ENCODE measurements at places on chromosomes 5 and 9.

DNA sequence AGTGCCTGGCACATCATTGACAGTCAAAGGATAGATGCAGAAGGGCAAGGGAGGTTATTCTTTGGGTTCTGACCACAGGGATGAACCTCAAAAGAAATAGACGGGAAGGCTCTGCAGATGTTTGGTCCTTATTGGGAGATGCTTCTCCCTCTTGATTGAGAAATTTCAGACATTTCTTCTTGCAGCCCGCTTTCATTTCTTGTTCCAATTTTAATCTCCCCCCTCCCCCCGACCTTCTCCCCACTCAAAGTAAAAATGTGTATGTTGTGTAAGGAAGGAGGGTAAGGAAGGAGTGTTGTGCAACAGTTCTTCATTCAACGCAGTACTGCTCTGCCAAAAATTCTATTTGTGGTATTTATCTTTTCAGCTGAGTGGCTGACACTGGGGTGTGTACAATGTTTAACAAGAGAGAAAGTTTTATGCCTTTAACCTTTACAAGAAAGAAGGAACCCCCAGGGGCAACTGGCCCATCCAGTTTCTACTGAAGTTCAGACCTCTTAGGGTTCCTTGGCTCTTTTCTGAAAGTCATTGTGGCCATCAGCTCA is 46.3 kb upstream of the TNFSF15 start:
- DNase-seq: no peak

DNA sequence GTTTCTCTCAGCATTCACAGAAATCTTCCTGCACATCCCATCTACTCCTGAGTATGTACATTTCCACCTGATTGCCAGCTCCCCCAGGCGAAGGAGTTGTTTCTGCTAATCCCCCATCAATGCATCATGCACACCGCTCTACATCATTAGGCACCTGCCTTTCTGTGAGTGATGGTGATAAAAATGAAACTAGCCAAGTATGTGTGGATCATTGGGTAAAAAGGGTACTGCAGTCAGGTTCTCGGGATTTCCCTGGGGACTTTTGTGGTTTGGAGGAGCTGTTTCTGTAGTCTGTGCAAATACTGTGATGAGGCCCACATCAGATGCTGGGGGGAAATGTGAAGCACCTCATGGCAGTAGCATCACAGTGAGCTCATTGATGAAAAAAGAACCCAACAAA is 30.4 kb downstream of the CAMK4 start:
- peak; percentile 63 for DNase-seq

DNA sequence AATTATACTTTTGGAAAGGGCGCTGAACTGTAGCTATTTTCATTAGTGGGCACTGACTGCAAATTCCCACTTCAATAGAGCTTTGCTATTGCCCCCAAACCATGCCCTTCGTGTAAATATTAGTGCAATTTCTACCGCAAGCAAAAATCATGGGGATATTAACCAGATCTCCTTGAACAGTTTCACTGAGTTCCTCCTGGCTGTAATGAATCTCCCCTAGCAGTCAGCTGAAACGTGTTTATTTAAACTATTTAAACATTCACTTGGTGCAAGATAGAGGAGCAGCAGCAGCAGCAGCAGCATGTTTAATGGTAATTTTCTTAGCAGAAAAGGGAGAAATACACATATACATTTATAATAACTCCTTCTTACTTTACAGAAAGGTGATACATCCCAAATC is 54.4 kb downstream of the ARRDC3 start:
- DNase-seq: no peak

- DNase-seq: no peak
Observed at GRCh38 chr5:131846536-131846935, 49.7 kb upstream of the FNIP1 start.

DNA sequence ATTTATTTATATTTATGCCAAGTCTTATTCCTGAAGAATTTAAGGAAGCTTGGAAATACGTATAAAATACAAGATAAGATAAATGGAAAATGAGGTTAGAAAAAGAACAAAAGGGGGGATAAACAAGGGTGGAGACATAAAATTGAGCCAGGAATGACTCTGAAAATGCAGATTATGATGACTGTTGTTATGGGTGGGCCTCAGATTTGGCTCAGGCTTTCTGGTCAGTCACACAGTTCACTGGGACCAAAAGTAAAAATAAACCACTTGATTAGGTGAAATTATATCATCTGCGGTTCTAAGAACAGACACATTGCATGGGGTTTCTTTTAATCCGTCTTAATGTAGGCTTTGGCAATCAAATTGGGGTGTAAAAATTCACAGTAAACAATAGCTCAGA is 51.0 kb downstream of the OR1J1 start:
- no peak for DNase-seq

- DNase-seq: no peak
Observed at GRCh38 chr9:137149942-137150616, 11.1 kb downstream of the GRIN1 start.

DNA sequence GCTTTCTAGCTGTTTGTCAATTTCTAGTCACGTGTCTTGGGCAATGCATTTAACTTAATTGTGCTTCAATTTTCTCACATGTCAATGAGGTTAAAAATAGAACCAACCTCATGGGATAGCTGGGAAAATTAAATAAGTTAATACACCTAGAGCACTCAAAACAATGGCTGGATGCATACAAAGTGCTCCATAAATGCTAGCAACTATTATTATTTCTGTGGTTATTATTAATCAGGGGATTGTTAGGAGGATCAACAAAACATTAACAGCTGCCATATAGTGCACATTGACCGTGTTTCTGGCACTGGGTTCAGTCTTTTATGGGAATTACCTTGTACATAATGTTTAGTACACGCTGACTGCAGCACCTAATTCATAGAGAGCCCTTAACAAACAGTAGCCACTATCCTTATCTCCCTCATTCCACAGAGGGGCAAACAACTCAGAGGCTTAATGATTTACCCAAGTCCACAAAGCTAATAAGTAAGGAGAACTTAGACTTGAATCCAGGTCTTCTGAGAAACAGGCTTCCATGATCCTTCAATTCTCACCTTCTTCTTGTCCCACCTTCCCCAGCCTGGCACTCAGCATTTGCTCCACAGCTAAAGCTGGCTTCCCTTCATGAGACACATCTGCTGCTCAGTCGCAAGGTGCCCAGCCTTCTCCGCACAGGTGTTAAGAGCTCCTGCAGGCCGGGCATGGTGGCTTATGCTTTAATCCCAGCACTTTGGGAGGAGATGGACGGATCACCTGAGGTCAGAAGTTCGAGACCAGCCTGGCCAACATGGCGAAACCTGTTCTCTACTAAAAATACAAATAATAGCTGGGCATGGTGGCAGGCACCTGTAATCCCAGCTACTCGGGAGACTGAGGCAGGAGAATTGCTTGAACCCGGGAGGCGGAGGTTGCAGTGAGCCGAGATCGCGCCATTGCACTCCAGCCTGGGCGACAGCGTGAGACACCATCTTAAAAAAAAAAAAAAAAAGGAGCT is 137.4 kb upstream of the ABCA1 start:
- no peak for DNase-seq

DNA sequence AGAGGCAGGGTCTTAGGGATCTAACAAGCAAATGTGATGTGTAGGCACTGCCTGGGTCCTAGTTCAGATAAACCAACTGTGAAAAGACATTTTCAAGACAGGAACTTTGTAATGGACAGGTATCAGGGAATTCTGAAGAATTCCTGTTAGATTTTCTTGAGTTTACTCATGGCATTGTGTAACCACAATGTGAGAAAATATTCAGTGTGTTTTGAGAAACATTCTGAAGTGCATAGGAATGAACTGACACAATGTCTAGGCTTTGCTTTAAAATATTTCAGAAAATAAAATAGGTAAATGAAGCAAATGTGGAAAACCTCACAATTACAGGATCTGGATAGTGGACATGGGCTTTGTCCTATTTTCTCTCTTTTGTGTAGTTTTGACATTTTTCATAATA is 15.2 kb upstream of the AFAP1L1 start:
- no peak for DNase-seq

GRCh38 chr9:73573235-73573634 is 421.6 kb downstream of the ANXA1 start:
- no peak for DNase-seq

GRCh38 chr5:108193021-108193795 is 188.7 kb downstream of the FBXL17 start:
- DNase-seq: no peak

DNA sequence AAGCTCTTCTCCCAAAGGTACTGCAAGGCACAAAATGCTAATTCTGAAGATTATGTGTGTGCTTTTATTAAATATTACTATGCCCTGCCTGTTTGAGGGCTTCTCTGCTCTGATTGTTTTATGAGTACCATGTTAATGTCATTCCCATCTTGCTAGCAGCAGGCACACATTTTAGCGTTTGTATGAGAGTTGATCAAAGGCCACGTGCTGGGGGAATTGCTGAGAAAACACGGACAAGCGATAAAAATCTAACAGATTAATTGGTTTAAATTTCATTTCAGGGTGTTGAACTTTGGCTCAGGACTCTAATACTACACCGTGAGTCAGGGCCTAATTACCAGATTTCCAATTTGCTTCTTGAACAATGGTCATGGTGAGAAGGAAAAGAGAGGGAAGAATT is 298.4 kb downstream of the EBF1 start:
- no peak for DNase-seq

DNA sequence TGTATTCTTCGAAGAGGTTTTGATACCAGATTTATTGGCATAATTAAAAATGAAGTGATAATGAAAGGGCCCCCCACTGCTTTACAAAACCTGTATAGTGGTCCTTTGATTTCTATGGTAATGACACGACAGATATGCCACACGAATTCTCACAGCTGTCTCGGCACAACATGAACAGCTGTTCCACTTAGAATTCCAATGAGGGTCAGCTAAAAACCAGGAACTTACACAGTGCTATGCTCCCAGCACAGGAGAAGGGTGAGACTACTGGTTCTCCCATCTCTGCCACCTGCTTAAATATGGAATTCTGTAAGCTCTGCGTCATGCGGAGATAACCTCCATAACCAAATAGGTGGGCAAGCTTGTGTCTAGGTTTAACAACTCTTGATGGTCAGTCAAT is 183.0 kb upstream of the EFNA5 start:
- no peak for DNase-seq

DNA sequence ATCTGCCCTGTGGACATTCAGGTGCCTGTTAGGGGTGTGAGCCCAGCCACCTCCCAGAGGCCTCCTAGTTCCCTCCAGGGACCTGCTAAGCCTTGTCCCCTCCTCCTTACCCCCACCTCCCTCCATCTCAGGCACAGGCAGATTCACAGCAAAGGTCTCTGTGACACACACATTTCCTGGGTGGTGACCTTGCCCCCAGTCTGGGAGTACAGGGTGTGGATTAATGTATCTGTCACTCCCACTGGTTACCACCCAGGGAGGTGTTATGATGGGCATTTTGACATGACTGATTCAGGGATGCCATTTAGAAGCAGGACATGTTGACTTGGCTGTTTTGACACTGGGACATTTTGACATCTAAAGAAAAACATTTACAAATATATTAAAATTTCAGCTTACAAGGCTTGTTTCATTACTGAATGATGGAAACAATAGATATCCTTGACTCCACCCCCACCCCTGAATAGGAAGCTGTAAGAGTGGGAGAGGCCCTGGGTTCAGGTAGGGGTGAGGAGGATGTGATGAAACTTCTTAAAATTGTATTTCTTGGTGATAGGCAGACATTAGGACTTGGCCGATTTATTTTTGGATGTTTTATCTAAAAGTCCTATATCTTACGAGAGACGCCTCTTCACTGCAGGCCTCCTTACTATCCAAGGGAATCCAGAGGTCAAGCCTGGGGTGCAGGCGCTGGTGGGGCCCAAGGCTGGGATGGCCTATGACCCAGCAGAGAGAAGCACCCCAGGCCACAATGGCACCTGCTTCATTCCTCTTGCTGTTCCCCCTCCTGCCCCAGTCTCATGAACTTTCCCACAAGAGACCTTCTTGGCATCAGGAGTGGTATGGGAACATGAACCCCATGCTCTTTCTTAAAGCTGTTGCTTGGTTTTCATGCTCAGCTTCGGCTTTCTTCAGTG is 101.9 kb downstream of the MACROH2A1 start:
- DNase-seq: no peak

DNA sequence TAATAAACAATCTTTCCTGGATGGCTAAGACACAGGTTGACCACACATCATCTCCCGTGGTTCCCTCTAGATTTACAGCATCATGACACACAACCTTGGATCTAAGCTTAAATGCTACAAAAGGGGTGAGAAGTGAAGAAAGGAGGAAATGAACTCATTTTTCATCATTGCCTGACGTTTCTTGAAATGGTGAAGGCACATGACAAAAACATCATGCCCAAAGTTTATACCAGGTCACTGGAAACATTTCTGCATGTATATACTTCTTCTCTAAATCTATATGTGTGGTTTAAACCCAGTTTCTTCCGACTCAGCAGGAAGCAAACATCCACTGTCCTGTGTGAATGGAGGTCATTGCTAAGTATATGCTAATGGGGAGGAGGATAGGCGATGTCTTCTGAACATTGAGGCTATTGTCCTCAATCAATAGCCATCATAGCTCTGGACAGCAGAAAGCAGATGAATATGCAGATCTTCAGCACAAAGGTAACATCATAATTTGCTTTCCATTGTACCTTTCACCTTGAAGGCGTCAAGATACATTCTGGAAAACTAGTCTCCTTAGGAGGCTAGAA is 137.4 kb downstream of the MED27 start:
- DNase-seq: no peak

- DNase-seq: no peak
Observed at GRCh38 chr9:79812507-79813257, 240.9 kb downstream of the TLE4 start.

- no peak for DNase-seq
Observed at GRCh38 chr5:61806491-61807020, 474.5 kb downstream of the ZSWIM6 start.

GRCh38 chr9:131019388-131020239 is 10.6 kb downstream of the LAMC3 start:
- no peak for DNase-seq

DNA sequence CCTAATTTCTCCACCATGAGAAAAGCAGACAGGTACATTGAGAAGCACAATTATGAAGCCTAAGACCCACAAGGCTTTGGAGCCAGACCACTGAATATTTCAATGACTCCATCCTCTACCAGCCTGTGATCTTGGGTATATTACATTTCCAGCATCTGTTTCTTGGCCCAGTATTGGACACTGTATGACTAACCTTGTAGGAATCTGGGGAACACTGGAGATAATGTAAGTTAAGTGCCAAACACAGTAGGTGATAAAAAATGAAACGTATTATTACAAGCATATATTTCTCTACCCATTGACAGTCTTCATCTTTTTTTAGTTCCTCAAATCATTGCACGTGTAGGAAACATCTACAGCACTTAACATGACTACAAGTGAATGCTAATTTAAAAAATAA is 28.6 kb upstream of the FEM1C start:
- no peak for DNase-seq

- DNase-seq: no peak
Observed at GRCh38 chr5:128357226-128357625, 180.8 kb downstream of the FBN2 start.

GRCh38 chr9:12822111-12822510 is 47.3 kb downstream of the LURAP1L start:
- DNase-seq: no peak

DNA sequence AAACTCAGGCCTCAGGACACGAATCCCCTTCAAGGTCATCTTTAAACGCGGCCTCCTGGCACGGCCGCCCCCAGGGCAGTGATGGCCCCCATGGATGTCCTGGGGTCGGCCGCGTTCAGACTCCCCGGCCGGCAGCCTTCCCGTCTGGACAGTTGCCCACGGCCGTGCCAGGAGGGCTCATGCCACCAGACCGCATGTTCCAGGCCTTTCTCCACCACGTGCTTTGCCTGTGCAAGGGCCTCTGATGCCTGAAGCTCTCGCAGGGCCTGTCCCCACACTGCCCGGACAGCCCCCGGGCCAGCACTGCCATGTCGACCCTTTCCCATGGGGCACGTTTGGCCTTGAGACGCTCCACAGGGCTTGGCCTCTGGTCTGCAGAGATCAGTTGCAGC is 34.6 kb downstream of the SLC9A3 start:
- DNase-seq: no peak

All from stimulated activated CD8-positive, alpha-beta memory T cell treated with anti-CD3 and anti-CD28 coated beads, Interleukin-7, amount 100 ng/mL, for 4 hours (primary cell).